ENCODE measurements at places on chromosomes 2 and 18.

DNA sequence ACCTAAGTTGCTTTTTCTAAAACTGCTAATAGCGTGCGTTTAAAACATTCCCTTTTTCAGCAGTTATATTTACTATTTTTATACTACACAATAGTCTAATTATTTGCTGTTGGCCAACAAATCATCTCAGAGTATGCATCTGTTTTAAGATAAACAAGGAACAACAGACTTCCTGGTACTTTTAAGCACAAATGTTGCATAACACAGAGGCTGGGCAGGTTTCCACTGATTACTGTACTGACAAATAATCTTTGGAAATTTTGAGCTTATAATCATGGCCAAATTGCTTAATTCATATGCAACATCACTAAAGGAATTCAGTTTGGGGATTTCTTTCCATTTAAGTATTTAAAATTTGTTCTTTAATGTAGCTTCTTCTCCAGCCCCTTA lies 737.4 kb upstream of the SALL3 start:
- DNase-seq = no peak

DNA sequence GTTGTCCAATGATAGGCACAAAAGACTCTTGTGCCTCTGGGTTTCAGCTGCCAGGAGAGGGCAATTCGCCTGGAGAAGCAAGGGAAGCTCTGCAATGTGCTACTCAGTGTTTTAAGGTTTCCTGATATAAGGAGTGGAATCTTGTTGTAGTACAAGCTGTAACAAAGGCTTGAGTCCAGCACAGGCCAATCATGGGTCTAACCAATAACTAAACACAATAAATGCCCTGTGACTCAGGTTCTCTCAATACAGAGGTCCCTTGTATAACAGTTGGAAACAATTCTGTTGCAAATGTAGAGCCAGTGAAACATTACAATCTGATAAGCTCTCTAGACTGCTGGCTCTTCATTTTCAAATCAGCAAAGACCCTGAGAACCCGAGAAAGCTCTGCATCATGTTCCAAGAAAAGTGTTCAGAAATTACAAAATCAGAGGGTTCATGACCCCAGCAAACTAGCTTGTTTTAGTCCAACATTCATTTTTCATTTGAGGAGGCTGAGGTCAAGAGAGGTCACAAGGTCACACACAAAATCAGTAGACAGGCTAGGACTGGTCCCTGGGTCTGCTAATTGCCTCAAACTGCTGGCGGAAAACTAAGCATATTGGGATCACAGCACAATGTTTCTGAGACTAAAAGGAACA lies 59.0 kb upstream of the DNMT3A start:
- no peak for DNase-seq

DNA sequence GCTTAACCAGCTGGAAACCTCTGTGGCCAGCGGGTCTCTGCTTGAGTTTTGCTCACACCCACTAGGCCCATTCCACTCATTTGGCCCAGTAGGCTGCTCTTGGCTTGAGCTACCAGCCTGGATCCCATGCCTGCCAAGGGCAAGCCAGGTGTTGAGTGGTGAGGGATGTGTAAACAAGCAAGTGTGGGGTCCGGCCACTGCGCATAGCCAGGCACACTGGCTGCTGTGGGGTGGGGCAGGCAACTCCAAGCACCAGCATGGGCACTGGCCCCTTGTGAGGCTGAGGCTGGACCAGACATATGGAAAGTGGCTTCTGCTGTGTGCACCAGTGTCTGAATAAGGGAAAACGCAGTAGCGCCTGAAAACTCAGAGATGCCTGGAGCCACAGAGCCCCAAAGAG lies 732.7 kb downstream of the NR4A2 start:
- no peak for DNase-seq

- DNase-seq = no peak
Observed at GRCh38 chr2:133405252-133405651, 163.0 kb downstream of the NCKAP5 start.

DNA sequence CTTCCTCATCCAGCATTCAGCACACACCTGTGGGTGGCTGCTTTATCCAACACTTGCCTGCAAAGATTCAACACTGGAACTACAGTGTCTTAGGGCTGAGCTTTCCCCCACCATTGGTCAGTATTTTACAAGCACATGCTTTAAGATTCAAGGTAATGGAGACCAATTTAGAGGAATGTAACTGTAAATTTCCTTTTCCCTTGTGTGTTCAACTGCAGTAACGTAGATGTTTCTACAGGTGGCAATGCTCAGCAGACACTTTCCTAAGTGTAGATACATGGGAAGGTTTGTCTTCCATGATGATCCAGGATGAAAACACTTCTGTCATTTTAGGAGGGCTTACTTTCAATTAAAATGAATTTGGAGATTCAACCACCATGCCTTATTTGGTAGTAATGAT lies 143.6 kb upstream of the PXDN start:
- no peak for DNase-seq

DNA sequence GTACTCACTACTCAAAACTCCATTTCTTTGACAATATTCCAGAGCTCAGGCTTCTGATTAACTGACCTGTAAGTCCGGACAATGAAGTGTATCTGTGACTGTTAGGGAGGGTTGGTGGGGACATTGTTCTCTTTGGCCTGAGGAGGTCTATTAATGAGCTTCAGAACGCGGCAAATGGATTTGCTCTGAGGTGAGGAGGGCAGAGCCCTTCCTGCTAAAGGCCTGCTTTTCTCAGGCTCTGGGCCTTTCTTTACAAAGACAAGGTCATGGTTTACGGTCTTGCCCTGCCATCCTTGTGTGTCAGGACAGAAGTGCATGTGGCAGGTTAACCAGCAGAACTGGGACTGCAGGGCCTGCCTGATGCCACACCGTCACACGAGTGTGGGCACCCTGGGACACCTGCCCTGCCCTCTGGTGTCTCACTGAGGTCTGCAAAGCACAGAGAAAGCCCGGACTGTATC lies 7.2 kb downstream of the ALKAL2 start:
- DNase-seq = no peak

DNA sequence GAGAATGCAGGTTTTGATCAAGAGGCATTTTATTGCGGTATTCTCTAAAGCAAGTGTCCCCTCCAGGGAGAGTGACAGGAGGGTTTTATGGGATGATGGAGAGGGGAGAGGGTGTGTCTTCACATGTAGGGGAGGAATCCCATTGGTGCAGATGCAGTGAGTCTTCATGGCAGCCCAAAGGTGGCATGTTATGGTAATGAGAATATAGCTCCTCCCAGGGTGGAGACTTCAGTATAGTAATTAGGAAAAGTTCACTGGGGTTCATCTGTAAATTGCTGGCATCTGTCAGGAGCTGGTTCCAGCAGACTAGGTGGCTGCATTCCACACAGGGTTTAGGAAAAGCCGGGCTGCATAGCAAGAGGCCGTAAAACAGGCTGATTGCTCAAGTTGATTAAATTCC lies 230.7 kb upstream of the CCDC68 start:
- DNase-seq = no peak

GRCh38 chr2:155377266-155377680 lies 678.8 kb downstream of the KCNJ3 start:
- DNase-seq = no peak

- DNase-seq = no peak
Observed at GRCh38 chr18:68494802-68495581, 219.9 kb downstream of the TMX3 start.

Measured in stimulated activated CD8-positive, alpha-beta memory T cell treated with anti-CD3 and anti-CD28 coated beads, Interleukin-7, amount 100 ng/mL, for 1 hour (primary cell).